ENCODE measurements at places on chromosomes 1 and 21.

DNA sequence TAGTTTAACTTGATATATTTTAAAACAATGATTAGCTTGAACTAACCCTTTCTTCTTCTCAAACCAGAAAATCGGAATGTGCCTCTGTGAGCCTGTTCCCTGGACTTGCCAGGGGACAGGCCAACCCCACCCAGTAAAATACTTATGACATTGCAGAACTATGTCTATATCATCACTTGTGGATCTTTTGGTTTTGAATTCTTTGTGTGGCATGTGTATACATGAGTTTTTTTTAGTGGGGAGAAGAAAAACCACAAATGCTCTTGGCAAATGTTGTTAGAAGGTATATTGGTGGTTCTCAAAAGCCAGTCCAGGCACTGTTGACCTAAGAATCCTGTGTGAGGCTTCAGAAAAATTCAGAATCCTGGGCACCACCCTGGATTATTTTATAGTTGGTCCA, 347.4 kb downstream of the SIPA1L2 start:
- DNase-seq: no peak

- DNase-seq: no peak
These were observed 112.9 kb downstream of the APP start for GRCh38 chr21:26057477-26058170.

- no peak for DNase-seq
These were observed 427.8 kb upstream of the ZP4 start for GRCh38 chr1:238318294-238319110.

GRCh38 chr1:21669258-21670058, at the start of gene RAP1GAP:
Gene RAP1GAP (minus strand): TSS chr1:21669357. CDS start chr1:21620032, 49,325 bp downstream.
- no peak for DNase-seq

GRCh38 chr1:212186427-212187207, 98.6 kb upstream of the PPP2R5A start:
- no peak for DNase-seq

- DNase-seq: no peak
These were observed 13.8 kb upstream of the FGR start for GRCh38 chr1:27648602-27649305.

GRCh38 chr1:217674028-217674729, 43.0 kb downstream of the SPATA17 start:
- DNase-seq: no peak

DNA sequence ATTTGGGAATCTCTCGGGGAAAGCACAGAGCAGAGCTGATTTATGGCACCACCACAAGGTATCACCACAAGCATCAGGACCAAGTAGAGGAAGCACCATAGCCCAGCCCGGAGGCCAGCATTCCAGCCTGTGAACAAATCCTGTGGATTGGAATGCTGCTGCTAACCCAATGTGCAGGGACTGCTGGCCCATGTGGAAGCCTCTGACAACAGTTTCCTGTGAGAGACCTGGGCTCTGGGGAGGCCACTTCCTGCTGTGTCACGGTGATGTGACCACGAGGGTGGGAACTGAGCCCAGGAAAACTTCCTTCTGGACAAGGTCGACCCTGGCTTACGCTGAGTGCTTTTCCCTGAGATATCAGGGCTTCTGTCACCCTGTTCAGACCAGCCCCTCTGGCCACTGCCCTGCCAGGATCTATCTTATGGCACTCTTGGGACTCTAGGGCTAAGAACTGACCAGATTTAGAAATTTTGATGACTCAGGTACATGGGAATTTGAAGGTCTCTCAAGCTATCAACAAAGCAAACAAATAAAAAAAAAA, 88.3 kb upstream of the NGF start:
- no peak for DNase-seq

GRCh38 chr1:107871259-107871658, 93.7 kb downstream of the VAV3 start:
- DNase-seq: no peak

- DNase-seq: no peak
These were observed 21.6 kb downstream of the F11R start for GRCh38 chr1:160999376-160999775.

DNA sequence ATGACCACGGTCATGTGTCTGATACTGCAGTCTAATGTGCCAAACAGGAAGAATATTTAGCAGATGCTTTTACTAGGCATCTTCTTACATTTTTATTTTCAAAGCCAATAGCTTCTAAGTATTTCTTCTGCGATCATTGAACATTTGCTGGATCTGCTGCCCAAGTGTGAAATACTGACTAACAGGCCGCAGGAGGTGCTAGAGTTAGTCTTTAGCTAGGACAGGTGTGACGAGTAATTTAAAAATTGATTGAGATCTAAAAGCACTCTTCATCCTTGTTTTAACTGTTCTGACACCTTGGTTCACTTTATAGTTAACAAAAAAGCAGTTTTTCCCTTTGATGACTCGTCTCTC, 748 bp upstream of the FAM78B start:
- DNase-seq: no peak

DNA sequence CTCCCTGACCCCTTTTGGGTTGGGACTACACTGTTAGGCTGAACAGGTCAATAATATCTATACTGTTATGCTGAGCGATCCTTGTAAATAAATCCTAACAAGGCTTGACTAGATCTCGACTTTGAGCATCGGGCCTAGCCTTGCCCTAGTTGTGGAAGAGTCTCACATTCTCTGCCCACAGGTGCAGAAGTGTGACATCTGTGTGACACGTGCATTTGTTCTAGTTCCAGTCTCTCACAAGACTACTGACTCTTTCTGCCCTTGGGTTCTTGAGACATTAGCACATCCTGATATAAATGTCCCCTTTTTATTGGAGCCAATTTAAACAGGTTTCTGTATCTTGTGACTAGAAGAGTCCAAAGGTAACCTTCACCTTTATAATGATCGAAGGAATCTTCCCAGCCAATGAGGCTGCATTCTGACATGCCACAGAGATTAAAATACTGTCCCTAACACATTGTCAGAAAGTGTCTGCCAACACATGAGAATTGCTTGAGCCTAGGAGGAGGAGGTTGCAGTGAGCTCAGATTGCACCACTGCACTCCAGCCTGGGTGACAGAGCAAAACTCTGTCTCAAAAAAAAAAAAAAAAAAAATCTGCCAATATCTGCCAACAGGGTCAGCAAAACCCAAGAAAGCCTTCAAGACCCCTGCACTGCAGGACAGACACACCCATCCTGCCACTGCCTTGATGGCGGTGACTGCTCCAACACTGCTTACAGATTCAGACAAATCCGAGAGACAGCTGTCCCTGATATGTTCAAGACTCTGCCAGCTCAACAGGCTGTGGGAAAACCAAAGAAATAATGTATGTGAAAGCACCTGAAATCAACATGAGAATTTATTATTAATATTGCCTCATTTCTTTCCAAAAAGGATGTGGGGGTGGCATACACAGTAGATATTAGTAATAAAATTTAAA, 56.5 kb upstream of the PSEN2 start:
- DNase-seq: no peak

DNA sequence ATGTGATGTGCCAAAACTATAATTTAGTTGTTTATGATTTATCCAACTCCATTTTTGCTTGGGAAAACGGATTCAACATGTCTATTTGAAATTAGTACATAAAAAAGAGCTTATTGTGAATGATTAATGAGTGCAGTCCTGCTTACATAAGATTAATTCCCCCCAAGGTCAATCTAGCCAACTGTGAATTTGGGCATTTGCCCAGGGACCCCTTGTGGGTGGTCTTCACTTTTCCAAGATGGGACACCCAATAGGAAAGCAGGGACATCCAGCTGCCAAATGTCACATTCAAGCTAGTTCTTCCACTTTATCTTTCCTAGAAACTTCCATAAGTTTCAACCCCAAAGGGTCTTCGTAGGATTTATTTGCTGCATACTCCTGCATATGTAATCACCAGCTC, 362.4 kb upstream of the PKN2 start:
- DNase-seq: no peak

DNA sequence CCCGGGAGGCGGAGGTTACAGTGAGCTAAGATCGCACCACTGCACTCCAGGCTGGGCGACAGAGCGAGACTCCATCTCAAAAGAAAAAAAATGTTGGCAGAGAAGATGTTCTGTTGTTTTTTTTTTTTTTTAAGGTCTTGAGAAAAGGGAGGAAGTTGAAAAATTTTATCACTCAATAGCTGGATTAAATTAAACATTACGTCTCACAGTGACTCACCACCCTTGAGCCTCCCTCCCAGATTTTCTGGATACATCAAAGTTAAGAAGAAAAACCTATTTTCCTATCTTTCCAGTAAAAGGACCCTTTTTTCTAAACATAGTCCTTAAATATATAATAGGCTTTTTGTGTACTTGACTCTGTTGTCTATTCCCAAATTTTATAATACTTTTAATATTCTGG, 35.5 kb downstream of the IFNAR1 start:
- no peak for DNase-seq

Measured in activated CD4-positive, alpha-beta T cell treated with anti-CD3 and anti-CD28 coated beads for 24 hours (primary cell).